ENCODE measurements at places on chromosomes 5 and 9.

GRCh38 chr5:149400304-149400703, 21.2 kb upstream of the IL17B start:
- DNase-seq, result no peak

DNA sequence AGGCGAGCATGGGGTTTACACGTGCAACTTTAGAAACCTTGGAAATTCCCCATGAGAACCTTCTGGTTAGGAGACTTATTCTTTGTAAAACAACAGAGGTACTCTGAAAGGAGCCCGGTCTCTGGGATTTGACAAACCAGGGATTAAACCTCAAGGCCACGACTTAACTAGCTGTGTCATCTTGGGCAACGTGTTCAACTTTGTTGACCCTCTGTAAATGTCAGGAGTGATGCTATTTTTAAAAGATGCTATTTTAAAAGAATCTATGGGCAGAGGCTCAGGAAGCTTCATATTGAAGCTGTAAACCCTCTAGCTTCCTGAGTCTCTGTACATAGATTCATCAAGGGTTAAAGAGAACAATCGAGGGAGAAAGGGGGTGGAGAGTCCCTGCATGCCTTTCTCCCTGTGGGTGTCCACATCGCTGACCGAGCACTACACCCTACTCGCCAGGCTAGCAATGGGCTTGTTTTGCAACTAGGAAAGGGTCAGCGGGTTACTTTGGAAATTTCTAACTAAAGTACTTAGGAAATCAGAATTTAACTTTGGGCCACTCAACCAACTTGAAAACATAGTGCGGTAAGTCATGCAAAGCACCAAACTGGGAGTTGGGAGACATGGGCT, 2.1 kb downstream of the SLC36A2 start:
- DNase-seq, result no peak

DNA sequence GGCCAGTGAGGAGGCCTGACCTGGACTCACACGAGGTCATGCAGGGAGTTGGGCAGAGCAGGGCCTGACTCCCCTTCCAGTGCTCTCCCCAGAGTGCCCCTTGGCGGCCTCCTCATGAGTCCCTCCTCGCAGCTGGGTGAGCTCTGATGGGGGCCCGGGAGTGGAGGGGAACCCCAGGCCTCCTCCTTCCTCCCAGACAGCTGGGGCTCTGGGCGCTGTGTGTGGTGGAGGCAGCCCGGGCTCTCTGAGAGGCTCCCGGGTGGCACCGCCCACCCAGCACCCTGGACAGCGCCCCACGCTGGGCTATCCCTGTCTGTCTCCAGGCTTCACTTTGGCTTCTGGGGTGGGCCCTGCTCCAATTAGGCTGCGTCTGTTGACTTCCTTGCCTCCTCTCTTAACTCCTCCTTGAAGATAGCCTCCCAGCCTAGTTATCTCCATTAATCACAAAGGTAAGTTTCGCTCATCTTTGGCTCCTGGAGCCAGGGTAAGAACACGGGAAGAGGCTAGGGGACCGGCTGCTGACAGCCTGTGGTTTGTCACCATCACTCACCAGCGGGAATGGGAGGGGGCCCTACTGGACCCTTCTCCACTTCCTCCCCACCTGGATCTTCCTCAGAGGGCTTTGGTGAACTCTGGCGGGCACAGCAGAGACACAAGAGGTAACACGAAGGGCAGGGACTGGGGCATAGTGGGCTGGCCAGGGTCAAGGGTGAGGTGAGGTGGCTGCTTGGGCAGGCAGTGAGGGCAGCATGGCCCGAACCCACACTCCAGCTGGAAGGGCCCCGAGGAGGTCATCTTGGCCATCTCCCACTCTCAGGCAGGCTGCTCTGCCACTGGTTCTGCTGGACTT, 13.1 kb downstream of the PSD2 start:
- peak; percentile 53 for DNase-seq

- DNase-seq, result no peak
These were observed 187.6 kb downstream of the DAB2IP start for GRCh38 chr9:121838746-121839669.

DNA sequence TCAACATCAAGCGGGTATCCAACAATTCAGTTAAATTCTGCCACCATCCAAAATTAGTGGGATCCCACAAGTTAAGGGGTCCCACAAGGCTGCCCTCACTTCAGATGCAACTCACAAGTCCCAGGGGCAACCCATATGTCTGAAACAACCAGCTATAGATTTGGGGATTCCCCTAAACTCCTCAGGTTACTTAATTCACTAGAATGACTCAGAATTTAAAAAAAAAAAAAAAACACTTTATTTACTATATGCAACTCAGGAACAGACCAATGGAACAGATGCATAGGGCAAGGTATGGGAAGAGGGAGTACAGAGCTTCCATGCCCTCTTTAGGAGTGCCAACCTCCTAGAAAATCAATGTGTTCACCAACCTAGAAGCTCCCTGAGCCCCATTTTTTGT, 15.1 kb downstream of the AUH start:
- no peak for DNase-seq

GRCh38 chr9:20030221-20030620, 241.4 kb upstream of the SLC24A2 start:
- DNase-seq, result no peak

DNA sequence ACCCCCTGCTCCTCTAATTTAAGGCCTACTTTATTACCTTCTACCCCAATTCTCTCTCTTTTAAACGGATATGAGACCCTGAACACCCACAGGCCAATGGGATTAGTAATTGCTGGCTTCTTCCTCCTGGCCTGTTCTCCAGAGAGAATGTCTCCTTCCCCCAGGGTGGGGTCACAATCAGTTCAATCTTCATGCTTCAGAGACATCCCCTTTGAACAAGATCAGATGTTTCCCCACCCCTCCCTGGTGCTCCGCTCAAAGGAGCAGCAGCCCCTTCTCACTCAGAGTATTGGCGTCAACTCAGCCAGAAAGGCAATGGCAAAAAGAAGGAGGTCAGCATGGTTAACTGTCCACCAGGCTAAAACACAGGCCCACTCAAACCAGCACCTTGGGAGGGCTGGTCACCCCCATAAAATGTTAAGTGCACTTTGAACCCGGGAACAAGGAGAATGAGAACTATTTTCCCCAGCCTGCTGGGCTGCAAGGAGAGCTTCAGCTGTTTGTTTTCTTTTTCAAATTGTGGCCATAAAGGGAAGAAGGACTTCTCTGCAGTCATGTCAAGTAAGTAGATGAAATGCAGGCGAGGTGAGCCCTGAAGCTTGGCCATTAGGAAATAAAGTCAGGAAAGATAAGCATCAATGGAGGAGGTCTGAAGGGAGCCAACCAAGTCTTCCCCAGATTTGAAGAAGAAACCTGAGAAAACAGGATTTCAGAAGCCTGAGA, 20.1 kb downstream of the LHFPL2 start:
- no peak for DNase-seq

GRCh38 chr5:123771715-123772114, 259.7 kb downstream of the CSNK1G3 start:
- DNase-seq, result no peak

GRCh38 chr9:12503606-12504122, 189.5 kb upstream of the TYRP1 start:
- no peak for DNase-seq

- DNase-seq, result no peak
These were observed 1203.2 kb downstream of the CDH12 start for GRCh38 chr5:21649969-21650368.

GRCh38 chr5:7849681-7850394, 1.1 kb downstream of the CFAP90 start:
- no peak for DNase-seq

DNA sequence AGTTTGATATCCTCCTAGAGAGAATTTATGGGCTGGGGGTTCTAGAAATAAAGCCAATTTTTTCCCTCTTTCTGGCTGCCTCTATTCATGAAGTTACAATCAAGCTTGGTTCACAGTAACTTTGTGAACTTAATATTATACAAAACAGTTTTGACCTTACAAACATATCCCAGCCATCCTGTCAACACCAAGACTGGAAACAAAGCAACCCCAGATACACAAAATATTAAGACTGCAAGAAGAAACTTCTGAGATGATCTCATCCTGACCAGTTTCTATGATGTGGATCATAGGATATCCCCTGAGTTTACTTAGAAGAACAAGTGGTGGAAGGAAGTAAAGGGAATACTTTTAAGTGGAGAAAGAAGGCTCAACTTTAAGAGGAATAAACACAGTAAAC, 28.3 kb upstream of the CER1 start:
- no peak for DNase-seq

DNA sequence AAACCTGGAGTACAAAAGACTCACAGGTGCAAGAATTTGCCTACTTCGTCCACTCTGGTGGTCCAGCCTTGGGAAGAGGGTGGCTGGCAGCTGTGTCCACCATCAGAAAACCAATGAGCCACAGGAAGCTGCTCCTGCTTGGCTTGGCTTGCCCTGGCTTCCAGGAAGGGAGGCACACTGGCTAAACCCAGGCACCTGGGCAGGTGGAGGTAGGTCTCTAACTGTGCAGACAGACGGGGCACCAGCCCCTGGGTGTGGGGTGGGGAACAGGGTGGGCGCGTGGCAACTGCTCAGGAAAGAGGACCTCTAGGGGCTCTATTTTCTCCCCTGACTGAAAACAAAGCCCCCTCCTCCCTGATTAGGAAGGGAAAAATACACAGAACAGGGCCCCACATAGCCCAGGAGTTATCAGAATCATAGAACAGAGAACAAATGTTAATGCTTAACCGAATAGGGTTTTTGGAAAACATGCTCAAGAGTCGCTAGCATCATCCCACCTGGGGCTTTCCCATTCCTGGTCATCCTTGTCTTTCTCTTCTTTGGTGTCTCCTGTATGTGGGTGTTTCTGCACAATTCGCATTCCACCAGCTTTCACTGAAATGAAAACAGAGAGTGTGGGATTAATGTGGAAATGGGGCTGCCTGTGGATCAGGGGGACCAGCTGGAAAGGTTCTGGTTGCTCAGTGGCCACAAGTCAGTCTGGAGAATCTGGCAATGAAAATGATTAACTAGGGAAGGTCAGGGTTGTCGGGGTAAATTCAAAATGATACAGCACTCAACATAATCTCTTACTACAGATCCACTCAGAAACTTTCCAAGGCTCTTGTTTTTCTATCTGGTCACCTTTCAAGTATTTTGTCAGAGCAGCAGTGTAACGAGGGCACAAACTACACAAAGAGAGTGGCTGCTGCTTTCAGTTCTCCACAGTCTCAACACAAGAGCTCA, 13.1 kb downstream of the DAP start:
- DNase-seq, result no peak

DNA sequence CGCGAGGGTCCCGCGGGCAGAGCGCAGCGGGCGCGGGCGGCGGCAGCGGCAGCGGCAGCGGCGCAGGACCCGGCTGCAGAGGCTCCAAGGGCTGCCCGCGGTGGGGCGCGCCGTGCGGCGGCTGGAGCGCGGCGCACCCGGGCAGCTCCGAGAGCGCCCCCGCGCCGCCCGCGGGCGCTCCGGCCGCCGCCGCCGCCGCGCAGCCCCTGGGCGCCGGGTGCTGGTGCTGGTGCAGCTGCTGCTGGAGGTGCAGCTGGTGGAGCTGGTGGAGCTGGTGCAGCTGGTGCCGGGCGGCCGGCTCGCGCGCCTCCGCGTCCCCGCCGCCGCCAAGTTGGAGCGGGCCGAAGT, 644 bp downstream of the IER5L start:
- DNase-seq, result no peak

DNA sequence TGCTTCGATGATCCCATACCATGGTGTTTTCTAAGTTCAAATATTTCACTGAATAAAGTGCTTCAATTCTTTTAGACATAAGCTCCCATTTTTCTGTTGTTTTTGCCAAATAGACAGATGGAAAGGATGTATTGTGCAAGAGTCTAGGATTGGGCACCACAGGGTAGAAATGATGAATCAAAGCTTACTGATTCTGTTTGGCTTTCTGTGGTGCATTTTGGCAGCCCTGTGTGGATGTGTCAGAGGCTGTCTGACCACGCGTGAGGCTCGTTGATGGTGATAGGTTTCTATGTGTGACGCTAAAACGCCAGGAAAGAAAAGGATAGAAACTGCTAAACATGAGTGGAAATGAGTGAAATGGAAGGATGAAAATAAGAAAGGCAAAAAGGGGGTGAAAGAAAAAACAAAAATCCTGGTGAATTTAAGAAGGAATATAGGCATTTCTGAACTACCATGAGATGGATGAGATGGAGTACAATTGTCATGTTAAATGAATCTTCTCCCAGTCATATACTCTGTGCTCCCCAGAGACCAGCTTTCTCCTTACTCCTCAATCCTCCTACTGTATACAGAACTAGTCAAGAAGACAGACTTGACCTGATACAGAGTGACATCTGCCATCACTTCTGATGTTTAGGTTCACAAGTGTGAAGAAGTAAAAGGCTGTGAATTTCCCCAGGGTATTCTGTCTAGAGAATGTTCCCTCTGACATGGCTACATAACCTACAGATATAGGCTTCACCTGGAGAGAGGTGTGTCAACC, 54.4 kb downstream of the ANKH start:
- DNase-seq, result peak; percentile 66

DNA sequence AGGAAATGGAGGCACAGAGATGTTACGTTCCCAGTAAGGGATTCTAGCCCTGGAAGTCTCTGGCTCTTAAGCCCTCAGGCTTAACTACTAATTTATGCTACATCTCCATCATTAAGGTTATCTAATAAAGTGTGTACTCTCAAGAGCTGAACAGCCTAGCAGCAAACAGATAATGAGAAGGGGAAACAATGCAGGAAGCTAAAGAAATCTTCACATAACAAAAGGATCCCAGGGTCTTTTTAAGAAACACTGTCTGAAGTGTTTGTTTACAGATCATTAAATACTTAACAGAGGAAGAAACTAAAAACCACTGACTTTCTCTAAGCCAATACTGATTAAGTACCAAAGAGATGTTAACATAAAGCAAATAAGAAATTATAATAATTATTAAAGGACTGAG, 129.0 kb downstream of the PAPPA start:
- DNase-seq, result no peak

DNA sequence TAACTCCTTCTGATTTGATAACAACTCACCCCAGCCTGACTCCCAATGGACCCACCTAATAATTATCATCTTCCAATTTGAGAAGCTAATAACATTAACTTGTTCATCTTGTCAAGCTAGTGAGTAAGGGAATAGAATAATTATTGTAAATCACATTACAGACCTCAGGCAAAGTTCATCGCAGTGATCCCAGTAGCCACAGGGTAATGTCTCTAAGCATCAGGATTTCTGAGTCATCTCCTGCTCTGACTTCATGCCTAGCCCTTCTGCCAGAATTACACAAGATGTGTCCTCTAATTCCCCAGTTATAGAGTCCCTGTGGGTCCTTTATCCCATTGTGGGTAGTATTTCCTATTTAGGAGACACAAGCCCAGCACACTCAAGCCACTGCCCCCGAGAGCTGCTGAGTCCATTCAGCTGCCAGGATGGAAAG, 365.7 kb downstream of the DEPDC1B start:
- no peak for DNase-seq

- DNase-seq, result no peak
These were observed 111.3 kb upstream of the PCA3 start for GRCh38 chr9:76652894-76653293.

DNA sequence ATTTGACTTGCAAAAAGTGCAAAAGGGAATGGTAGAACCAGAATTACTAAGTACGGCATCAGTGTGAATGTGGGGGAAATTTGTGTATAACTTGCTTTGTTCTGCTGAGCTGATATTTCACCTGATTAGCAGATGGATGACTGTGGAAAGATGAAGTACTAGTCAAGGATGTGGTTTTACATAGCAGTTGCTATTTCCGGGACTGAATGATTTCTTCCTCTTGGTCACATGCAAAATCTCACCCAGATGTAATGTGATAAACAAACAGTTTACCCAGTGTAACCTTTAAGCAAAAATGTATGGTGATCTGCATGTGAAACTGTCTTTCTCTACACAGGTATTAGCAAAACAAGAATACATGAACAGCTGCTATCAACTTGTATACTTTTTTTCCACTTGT, 46.1 kb downstream of the DCP2 start:
- no peak for DNase-seq
